Ascending aorta (tissue), 2 donors: ENCODE measurements at places on chromosomes 4 and X.

DNA sequence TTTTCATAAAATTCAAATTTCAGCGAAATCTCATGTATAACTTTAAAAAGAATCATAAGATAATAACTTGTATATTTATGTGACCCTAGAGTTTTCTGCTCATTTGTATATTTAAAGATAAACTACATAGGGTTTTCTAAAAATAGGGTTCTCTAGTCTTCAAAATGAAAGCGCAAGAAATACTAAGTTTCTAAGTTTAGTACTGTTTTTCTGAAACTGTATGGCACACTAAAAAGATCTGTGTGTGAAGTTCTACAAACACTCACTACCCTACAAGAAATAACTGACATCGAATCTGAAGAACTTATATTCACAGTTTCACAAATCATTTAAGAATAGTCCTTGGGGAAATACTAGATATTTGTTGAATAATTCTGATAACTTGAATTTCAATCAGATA, 38.7 kb upstream of the NDST4 start:
- no peak for DNase-seq

DNA sequence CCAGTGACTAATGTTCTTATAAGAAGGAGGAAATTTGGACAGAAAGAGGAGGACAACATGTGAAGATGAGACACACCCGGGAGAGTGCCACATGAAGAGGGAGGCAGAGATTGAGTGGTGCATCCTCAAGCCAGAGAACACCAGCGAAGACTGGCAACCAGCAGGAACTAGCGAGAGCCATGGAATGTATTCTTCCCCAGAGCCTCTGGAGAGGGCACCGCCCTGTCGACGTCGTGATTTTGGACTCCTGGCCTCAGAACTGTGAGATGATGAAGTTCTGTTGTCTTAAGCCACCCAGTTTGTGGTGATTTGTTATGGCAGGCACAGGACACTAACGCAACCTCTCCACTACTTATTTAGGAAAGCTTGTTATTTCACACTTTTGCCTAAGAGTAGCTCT, 196.0 kb upstream of the TLL1 start:
- DNase-seq, result no peak

DNA sequence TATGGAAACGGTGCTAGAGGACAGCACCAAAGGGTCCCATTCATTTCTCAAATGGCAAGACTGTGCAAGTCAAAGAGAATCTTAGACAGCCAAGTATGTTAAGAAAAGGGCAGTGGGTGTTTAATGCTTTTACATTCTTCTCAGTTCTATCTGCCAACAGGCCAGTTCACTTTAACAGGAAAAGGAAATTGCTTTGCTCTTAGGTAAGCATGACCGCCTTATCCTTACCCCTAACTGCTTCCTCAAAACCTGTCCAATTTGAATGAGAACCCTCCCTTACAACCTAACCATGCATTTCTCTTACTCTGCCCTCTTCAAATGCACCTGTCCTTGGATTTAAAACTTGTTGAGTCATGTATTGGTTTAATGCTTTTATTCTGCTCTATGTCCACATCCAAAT, 44.5 kb upstream of the BLTP1 start:
- no peak for DNase-seq

DNA sequence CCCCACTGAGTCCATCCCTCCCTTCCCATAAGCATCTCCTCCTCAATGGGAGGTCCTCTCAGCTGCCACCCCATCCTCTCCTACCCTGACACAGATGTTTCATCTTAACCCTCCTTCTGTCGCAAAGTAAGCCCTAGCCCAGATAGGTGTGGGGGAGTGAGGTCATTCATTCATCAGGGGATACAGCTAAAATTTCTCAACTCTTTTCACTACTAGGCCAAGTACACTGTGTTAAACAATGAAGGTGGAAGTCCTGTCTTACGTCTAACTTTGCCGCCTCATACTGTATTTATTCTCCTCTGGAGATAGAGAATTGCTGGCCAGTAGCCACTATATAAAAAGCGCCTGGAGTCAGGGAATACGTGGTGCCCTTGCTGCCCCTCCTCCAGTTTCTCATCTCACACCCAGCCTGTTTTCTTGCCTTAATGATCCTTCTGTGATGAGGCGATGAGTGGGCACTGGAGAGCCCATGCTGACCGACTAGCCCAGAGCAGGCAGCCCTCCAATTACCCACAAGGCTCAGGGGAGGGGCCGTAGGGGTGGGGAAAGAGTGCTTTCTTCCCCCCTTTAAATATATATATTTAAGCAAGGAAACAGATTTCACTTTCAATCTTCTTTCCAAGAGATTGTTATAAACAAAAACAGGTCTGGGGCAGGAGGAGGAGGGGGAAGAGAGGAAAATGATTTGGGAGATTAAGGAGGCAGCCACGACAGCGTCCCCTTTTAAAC, 149.5 kb downstream of the PJA1 start:
- peak; percentile 57 for DNase-seq

DNA sequence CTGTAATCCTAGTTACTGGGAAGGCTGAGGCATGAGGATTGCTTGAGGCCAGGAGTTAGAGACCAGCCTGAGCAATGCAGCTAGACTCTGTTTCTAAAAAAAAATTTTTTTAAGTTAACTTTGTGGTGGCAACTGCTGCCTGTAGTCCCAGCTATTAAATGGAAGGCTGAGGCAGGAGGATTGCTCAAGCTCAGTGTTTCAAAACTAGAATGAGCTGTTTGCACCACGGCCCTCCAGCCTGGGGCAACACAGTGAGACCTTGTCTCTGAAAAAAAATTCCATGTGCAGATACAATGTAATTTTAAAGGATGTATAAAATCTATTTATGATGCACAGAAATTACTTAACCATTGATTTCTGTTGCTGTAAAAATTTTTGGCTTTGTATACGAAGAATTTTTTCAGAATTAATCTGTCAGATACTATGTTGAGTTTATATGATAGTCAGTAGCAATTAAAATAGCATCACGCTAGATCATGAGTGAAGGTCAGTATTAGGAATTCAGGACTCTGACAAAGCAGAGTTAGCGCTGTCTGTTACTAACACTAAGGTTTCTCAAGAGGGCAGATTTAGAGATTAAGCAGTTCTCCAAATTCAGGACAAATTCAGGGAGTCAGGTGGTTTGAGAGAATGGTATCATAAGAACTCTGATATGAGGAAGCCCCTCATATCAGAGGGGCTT, 8.3 kb upstream of the AGA start:
- DNase-seq, result no peak

- no peak for DNase-seq
Observed at GRCh38 chrX:103741879-103742278, 31.2 kb downstream of the TMEM31 start.
